ENCODE measurements at places on chromosomes 11 and 22.
A peak's percentile ranks its signal among the peaks of the same experiment; 100 is the strongest.

GRCh38 chr22:39348909-39349505 lies 784 bp upstream of the SYNGR1 start:
- no peak for DNase-seq

DNA sequence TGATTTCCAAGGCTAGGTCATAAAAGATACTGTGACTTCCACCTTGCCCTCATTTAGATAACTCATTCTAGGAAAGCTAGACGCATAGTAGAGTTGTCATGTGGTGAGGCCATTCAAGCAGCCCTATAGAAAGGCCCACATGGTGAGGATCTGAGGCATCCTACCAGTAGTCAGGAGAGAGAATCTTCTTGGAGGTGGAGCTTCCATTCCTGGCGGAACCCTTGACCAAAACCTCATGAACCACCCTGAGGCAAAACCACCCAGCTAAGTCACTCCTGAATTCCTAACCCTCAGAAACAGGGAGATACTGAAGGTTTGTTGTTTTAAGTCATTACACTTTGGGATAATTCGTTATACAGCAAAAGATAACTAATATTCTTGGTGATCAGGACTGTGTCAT lies 2.9 kb upstream of the HDHD5 start:
- DNase-seq, result peak; percentile 9

- DNase-seq, result peak; percentile 13
Measured at GRCh38 chr11:9893474-9893873, 229.6 kb downstream of the SWAP70 start.

GRCh38 chr22:20430101-20430719 lies 7.4 kb downstream of the SCARF2 start:
- no peak for DNase-seq

DNA sequence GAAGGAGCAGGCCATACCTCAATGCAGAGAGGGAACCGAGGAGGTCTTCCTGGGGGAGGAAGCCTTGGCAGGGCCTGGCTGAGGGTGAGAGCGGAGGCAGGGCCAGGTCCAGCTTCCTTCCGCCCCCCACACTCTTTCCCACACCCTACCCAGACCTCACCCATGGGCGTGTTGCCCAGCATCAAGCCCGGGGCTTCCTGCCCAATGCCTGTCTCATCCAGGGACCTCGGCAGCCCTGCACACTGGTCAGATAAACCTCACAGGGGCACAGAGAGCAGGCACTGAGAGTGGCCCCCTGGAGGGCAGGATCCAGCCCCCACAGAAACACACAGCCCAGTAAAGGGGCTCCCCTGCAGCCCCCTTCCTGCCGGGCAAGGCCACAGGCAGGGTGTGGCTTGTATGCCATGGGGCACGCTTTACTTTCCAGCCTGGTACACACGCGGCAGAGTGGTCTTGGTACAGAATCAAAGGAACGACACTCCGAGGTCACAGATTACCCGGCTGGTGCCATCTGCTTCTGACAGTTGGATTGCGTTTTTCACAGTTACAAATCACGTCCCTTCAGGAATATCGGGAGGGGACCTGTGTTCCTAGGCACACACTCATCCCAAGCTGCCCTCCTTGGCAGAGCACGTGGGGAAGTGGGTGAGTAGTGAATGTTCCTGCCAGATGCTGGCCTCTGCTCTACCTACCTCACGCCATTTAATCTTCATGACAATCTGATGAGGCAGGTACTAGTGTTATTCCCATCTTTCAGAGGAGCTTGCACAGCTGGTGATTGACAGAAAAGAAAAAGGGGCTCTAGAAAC lies 20.0 kb upstream of the CD5 start:
- peak; percentile 51 for DNase-seq

- no peak for DNase-seq
Measured at GRCh38 chr11:111539426-111540113, 950 bp upstream of the LAYN start.

DNA sequence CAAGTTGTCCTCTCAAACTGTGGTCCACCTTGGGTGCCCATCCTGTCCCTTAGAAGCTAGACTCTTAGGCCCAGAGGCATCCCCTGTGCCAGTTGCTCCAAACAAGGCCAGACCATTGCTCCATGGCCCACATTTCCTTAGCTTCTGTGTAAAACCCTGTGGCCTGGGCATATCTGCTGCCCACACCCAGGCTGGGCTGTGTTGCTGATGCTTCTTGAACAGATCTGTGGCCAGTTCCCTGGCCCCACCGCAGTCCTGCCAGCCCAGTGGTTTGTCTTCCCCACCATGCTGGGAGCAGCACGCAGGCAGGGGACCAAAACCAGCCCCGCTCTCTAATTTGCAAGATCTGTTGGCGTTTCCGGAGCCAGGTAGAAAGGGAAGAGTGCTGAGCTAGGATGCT lies 72.2 kb downstream of the CSNK2A3 start:
- DNase-seq, result no peak

GRCh38 chr22:37345863-37346504 lies 63.7 kb downstream of the CYTH4 start:
- DNase-seq, result peak; percentile 91

DNA sequence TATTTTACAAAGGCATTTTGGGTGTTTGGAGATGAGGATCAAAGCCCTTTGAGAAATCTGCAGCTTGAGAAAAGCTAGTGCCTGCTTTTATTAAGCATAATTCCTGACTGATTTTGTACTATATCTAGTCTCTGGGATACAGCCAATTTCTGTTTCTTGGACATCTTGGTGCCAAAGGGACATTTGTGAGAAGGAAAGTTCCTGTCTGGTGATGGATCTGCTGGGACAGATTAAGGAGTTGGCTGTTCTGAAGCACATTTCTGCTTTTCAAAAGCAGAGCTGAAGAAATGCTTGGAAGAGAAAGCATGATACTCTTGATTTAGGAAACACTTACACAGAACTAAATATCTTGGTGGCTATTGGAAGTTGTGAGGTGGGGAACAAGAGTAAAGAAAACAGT lies 254.6 kb upstream of the CCDC90B start:
- no peak for DNase-seq

DNA sequence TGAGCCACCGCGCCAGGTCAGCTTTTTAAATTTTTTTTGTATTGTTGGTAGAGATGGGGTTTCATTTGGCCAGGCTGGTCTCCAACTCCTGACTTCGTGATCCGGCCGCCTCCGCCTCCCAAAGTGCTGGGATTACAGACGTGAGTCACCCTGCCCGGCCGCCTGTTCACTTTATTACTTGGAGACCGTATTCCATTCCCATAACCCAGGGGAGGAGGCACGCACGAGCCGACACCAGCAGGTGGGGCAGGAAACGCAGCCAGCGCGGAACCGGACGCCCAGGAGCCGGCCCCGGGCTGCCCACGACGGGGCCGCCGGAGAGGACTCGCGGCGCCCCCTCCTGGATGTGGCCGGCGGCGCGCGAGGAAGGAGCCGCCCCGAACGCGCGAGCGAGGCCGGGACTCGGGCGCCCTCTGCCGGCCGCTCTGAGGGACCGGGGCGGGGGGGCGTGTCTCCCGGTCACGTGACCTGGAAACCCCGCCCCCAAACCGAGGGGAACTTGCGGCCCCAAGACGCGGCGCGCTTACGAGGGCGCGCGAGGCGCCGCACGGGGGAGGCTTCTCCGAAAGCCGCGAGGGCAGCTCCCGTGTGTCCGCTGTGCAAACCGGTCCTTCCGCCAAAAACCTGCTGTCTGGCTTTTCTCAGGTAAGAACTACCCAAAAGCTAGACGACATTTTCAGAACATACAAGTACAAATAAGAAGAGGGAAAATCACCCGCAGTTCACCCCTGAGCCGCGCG lies 11.6 kb upstream of the RNH1 start:
- DNase-seq, result peak; percentile 97

DNA sequence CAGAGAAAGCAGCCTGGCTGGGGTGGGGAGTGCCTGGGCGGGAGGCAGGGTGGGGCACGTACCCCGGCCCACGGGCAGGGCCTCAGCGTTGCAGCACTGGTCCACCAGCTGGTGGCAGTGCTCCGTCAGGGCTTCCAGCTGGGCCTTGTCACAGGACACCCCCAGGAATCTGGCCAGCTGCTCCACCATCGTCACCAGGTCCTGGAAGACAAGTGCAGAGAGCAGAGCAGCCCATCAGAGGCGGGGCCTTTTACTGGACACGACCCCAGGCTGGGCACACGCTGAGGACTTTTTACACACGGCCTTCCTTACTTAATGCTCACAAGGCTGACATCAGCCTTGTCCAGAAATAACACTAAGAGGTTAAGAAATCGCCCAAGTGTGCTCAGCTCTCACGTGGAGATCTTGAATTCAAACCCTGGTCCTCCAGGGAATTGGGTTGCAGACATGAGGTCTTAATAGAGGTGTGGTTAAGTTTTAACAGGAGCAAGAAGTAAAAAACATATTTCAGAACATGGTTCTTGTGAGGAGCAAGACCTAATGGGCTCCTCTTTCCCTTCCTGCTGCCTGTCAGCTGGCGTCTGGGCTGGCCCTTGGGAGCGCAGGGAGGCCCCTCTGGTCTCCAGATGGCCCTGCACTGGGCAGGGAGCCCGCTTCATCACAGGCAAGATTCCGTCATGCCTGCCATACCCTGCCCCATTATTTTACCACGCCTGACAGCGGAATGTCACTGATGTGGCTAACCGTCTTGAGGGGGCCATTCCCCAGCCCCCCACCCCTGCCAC lies 17.1 kb upstream of the EFCAB6 start:
- no peak for DNase-seq

- no peak for DNase-seq
Measured at GRCh38 chr11:117220999-117221774, 10.7 kb downstream of the PCSK7 start.

- no peak for DNase-seq
Measured at GRCh38 chr11:26095340-26095739, 236.6 kb upstream of the ANO3 start.

DNA sequence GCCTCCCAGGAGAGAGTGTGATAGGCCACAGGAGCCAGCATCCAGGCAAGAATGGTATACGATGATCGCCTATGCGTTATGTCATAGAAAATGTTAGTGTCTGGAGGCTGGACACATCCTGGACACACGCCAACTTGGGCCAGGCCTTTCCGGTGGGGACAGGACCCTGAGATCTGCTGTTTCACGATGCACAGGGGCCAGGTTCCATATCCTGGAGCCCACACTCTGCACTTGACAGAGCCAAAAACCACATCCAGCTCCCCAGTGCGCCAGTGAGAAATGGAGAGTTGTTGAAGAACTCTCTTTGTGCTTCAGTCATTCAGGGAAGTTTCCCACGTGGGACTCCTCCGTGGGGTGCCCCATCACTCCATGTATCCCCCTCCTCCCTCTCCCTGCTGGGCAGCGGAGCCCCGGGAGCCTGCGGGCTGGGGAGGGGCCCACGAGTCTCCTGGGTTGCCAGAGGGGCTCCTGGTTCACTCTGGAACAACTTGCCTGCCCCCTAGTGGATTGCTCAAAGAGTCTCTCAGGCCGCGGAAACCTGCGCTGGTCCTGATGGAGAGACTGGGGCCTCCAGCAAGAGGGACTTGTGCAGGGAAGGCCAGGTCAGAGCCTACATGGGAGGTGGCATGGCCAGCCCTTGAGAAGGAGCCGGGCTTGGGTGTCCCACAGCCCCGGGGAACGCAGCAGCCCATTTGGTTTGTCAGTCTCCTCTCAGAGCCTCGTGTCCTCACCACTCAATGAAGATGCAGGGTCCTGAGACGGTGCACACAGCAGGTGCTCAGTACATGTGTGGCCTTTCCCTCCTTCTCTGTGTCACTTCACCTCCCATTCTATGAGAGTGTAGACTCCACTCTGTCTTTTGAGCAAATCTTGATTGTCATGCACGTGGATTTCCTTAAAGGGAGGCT lies 10.2 kb upstream of the LRRC32 start:
- DNase-seq, result peak; percentile 66

All from Daoy (cell line).